A549 treated with Mapracorat at 1 μM for 4 hours (cell line): ENCODE measurements at places on chromosomes 7 and 10. TPM values are rescaled to one million over a fixed set of nuclear protein-coding genes. Genes with fewer than 3 reads are reported as not detected.

The NUP42 gene
- total RNA-seq = 23.0 to 30.1 TPM (median 28.3 TPM) in 5 replicates

The GLI3 gene
- total RNA-seq = 0.06 to 0.24 TPM (median 0.17 TPM) in 5 replicates

The DNAJB6 gene
- 86.0 to 142 TPM (median 94.2 TPM) in 5 replicates for total RNA-seq

The PLAC9 gene
- total RNA-seq = 0.24 TPM in 1 of 5 replicates, not detected in the others

The IFIT1B gene
- total RNA-seq = not detected in 5 replicates
